ENCODE measurements at places on chromosomes 1 and 21. TPM values are rescaled to one million over a fixed set of nuclear protein-coding genes. Genes with fewer than 3 reads are reported as not detected.

Gene PCP4L1
- not detected for total RNA-seq

Gene SLFNL1
- 0.52 TPM for total RNA-seq

Gene ADAMTS5
- total RNA-seq = not detected

Gene PHLDA3
- 36.7 TPM for total RNA-seq

DNA sequence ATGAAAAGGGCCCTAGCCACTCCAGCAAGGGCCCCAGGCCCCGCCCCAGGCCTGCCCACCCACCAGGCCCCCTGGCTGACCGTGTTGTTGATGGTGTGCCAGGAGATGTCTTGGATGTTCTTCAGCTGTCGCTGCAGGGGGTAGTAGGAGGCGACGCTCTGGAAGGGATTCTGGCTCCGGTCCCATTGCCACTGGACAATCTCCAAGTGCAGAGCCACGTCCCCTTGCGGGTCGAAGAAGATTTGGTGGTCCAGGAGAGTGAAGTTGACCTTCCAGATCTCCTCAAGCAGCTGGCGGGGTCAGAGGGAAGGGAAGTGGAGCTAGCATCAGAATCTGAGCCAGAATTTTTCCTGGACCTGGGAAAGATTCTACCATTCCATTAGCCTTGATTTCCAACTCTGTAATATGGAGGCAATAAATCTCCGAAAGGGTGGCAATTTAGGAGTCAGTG, 10.2 kb downstream of the TAS1R2 start:
- no peak for DNase-seq

- no peak for DNase-seq
Observed at GRCh38 chr1:169456029-169456428, 28.8 kb upstream of the CCDC181 start.

GRCh38 chr1:192462616-192463015, 113.0 kb upstream of the RGS1 start:
- DNase-seq = no peak

- DNase-seq = no peak
Observed at GRCh38 chr1:207822124-207822601, 70.3 kb downstream of the CD46 start.

GRCh38 chr21:17900281-17900989, 81.3 kb upstream of the C21orf91 start:
- no peak for DNase-seq

DNA sequence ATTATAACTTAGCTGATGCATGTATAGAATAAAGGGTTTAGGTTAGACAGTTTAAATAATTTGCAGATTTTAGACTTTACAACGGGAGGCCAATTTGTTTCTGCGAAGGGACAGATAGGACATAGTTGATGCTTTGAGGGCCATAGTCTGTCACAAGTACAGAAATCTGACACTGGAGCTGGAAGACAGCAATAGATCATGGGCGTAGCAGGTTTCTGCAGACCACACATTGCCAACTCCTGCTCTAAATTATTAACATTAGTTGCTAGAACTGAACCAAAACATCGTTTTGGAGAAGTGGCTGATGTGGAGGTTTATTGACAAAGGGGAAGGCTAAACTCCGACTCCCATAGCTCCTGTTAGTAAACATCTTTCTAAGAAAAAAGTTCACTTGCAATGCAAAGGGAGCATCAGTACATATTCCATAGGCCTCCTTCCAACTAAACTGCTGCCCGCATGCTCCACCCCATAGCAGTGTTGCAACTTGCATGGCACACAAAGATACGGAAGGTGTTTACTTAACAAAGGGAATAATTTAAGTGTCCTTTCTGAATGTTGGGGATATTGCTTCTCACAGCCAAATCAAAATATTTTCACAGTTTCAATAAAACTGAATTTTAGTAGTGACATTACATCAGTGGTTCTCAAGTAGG, 862.0 kb upstream of the CXADR start:
- DNase-seq = no peak
